ENCODE measurements at places on chromosomes 4 and X. TPM values are rescaled to one million over a fixed set of nuclear protein-coding genes. Genes with fewer than 3 reads are reported as not detected.

DNA sequence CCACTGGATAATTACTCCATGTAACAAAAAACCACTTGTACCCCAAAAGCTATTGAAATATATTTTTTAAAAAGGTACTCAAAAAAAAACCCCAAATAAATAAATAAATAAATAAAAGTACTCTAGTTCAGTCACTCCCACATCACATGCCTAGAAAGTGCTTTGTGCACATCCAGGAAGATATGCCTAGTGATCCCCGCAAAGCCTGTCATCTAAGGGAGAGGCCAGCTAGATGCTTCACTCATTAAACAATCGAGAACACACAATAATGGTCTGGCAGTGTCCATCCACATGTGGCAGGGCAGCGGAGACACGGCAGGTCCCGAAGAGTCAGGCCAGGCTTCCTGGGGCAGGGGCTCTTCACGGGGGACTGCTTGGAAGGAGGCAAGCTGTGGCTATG, 47.6 kb downstream of the RAB33B start:
- H3K27ac ChIP-seq, result no peak overlapping the region
- no peaks in the 10 kb centered on the region for H3K27me3 ChIP-seq
- no peak overlapping the region for H3K4me3 ChIP-seq

- H3K4me3 ChIP-seq, result no peak overlapping the region
- H3K4me1 ChIP-seq, result no peaks in the 10 kb centered on the region
- H3K36me3 ChIP-seq, result no peaks in the 10 kb centered on the region
- no peak overlapping the region for H3K27ac ChIP-seq
- no peak for DNase-seq
Measured at GRCh38 chr4:141142423-141142822, 9.2 kb upstream of the RNF150 start.

DNA sequence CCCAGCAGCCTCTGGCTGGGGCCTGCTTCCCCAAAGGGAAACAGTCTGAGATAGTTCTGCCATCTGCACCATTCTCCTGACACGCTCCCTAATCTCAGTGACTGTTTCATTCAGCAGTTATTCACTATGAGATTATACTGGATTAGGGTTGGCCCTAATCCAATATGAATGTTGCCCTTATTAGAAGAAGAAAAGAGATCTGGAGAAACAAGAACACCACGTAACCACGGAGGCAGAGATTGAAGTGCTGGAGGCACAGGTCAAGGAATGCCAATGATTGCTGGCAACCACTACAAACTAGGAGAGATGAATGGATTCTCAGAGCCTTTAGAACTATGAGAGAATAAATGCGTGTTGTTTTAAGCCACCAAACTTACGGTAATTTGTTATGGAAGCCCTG, 7.4 kb downstream of the ACOX3 start:
- H3K4me1 ChIP-seq, result peaks cover 44% of the 10 kb centered on the region
- H3K36me3 ChIP-seq, result no peaks in the 10 kb centered on the region
- no peak for DNase-seq
- H3K27me3 ChIP-seq, result no peaks in the 10 kb centered on the region

Gene KLB
- total RNA-seq, result 0.87 TPM

- DNase-seq, result peak; percentile 72
- peaks cover 75% of the 10 kb centered on the region for H3K36me3 ChIP-seq
- H3K4me1 ChIP-seq, result peaks cover 17% of the 10 kb centered on the region
- H3K27ac ChIP-seq, result peak overlapping the region; percentile 73
- H3K27me3 ChIP-seq, result no peaks in the 10 kb centered on the region
- H3K4me3 ChIP-seq, result no peak overlapping the region
Measured at GRCh38 chr4:3226467-3226866, 22.5 kb upstream of the MSANTD1 start.

DNA sequence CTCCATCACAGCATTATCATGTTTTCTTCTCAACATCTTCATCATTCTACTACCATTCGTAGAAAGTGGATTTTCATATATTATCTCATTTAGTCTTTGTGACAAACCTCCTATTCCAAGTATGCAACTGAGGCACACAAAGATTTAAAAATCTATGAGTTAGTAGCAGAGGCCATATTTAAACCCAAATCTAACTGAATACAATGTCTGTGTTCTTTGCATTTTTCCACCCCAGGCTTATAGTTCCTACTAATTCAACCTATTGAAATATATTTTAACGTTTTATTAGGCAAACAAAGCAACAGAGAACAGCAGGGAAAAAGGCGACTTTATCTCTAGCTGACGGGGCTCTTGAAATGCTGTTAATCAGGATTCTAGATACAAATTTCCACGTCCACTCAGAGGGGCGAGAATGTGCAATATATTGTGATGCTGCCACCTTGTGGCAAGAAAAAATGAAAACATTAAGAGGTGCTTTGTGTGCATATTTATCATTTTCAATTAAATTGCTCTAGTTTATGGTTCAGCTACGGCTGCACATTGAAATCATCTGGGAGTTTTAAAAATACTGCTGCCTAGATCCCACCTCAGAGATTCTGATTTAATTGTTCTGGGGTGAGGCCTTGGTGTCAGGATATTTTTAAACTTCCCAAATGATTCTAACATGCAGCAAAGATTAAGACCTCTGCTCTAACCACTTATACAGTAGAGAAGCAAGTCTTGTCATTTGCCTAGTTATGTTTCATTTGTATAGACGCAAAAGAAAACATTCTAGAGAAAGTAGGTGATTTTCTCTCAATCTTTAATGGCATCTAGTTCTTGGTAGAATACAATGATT, 315.9 kb downstream of the MAPK10 start:
- DNase-seq, result no peak
- no peak overlapping the region for H3K4me3 ChIP-seq
- no peaks in the 10 kb centered on the region for H3K4me1 ChIP-seq
- H3K27ac ChIP-seq, result no peak overlapping the region
- no peaks in the 10 kb centered on the region for H3K36me3 ChIP-seq

All from upper lobe of right lung (tissue), 1 donor.